Regular cardiac myocyte (primary cell): ENCODE measurements at places on chromosomes 13 and 19. TPM values are rescaled to one million over a fixed set of nuclear protein-coding genes. Genes with fewer than 3 reads are reported as not detected.

ZNF547 gene
- total RNA-seq: 3.6 and 5.9 TPM in 2 replicates

ZNF544 gene
- total RNA-seq: 42.0 and 44.5 TPM in 2 replicates

IL17D gene
- 1.3 and 3.1 TPM in 2 replicates for total RNA-seq

NTN5 gene
- total RNA-seq: 0.28 TPM in 1 of 2 replicates, not detected in the other

ELF1 gene
- 27.6 and 33.0 TPM in 2 replicates for total RNA-seq

FPR1 gene
- total RNA-seq: 0.56 and 0.96 TPM in 2 replicates

SUCLA2 gene
- 58.9 and 59.2 TPM in 2 replicates for total RNA-seq

ZSWIM9 gene
- 1.4 and 1.5 TPM in 2 replicates for total RNA-seq

DACH1 gene
- total RNA-seq: under 0.01 TPM in 2 replicates

CEACAM6 gene
- not detected in 2 replicates for total RNA-seq

ZNF285 gene
- 3.1 and 3.4 TPM in 2 replicates for total RNA-seq

ING1 gene
- total RNA-seq: 11.6 and 19.2 TPM in 2 replicates

CEACAM4 gene
- total RNA-seq: not detected in 2 replicates

AXL gene
- 224 and 501 TPM in 2 replicates for total RNA-seq

RUBCNL gene
- 0.19 and 0.28 TPM in 2 replicates for total RNA-seq

TMEM38A gene
- 2.1 and 5.9 TPM in 2 replicates for total RNA-seq

ZIM2 gene
- total RNA-seq: under 0.01 TPM in 2 replicates

NCAN gene
- under 0.01 TPM in 1 of 2 replicates, not detected in the other for total RNA-seq

SLC8A2 gene
- not detected in 2 replicates for total RNA-seq

ZNF99 gene
- total RNA-seq: under 0.01 TPM in 1 of 2 replicates, not detected in the other

MYBPC2 gene
- total RNA-seq: not detected in 2 replicates

N4BP2L1 gene
- 0.58 and 8.2 TPM in 2 replicates for total RNA-seq

TNNI3 gene
- total RNA-seq: not detected in 2 replicates

CLEC17A gene
- under 0.01 TPM in 2 replicates for total RNA-seq

ANGPTL4 gene
- 26.1 and 132 TPM in 2 replicates for total RNA-seq

KLK3 gene
- total RNA-seq: not detected in 2 replicates

ZNF440 gene
- total RNA-seq: 9.4 and 12.1 TPM in 2 replicates

ZNF737 gene
- 8.2 and 20.6 TPM in 2 replicates for total RNA-seq

THSD8 gene
- not detected in 2 replicates for total RNA-seq

SPIB gene
- not detected in 2 replicates for total RNA-seq

RAB3A gene
- total RNA-seq: 1.9 and 2.5 TPM in 2 replicates

EHD2 gene
- 110 and 113 TPM in 2 replicates for total RNA-seq

CPB2 gene
- total RNA-seq: not detected in 2 replicates

AMH gene
- total RNA-seq: 0.19 and 0.85 TPM in 2 replicates

NMRK2 gene
- not detected in 2 replicates for total RNA-seq
